ENCODE measurements at places on chromosomes 12 and 14.

GRCh38 chr12:6370994-6371754 lies 4.2 kb downstream of the SCNN1A start:
- DNase-seq: peak; percentile 73

DNA sequence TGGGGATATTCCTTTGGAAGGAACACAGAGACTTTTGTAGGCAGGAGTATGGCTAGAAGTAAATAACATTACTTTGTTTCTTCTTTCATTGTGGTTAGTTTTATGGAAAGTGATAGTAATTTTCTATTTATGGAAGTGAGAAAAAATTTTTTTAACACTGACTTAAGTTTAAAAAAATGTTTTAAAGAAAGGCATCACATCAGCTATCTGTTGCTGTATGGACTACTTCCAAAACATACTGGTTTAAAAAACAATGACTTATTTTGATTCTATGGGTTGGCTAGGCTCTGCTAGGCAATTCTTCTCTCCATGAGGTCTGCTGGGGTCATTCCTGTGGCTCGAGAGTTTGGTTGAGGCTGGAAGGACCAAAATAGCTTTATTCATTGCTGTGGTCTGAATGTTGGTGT lies 31.7 kb upstream of the SLC38A2 start:
- DNase-seq: no peak

DNA sequence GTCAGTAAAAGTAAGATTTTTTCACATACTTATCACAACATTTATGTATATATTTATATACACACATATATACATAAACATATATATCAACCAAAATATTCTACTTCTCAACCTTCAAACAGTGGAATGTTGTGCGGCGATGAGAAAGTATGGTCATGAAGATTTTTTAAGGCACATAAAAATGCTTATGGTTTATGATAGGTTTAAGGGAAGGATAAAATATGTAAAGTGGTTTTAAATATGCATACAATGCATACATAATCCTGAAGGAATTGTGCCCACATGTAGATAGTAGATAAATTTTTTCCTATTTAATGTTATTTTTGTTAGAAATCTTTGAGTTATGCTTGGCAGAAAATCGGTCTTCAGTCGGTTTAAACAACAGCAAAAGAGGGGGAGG lies 182.7 kb downstream of the ANO6 start:
- DNase-seq: no peak

DNA sequence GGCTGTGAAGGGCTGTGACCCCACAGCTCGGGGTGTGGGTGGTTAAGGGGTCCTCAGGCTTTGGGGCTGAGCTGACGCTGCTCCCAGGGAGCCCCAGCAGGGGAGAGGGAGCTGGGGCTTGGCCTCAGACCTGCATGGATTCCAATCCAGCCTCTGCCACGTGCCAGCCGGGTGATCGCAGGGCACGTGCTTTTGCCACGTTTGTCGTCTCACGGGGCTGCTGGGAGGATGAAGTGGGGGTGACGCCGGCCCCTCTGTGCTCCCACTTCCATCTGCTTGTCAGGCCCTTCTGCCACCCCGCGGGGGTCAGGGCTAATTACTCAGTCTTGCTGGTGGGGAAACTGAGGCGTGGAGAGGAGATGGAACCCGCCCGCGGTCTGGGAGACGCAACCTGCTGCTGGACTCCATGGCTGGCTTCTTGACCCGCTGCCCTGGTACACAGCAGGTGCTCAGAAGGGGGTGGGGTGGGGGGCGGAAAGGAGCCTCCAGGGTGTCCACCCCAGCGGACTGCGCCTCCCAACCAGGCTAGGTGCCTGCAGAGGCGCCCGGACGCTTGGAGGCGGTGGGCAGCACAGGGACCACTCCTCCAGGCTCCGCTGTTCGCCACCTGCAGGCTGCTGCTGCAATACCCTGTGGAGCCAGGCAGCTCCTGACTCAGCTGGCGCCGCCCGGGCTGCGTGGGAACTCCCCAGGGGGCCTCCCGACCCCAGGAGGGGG lies 36.4 kb upstream of the PRIMA1 start:
- peak; percentile 24 for DNase-seq

DNA sequence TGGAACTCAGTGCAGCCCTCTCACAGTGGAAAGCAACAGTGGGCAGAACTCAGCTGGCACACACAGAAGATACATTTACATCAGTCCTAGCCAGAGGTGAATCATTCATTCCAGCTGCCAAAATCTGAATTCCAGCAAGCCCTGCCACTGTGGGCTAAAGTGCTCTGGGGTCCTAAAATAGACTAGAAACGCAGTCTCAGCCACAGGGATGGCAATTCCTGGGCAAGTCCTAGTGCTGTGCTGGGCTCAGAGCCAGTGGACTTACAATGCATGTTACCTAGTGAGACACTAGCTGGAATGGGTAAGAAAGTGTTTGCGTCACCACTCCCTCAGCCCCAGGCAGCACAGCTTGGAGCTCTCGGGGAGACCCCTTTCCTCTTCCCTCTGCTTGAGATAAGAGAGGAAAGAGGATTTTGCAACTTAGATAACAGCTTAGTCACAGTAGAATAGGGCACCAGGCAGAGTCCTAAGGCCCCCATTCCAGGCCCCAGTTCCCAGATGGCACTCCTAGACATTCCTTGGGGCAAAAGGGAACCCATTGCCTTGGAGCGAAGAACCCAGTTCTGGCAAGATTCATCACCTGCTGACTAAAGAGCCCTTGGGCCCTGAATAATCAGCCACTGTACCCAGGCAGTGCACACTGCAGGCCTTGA lies 592.9 kb downstream of the FSCB start:
- DNase-seq: no peak

DNA sequence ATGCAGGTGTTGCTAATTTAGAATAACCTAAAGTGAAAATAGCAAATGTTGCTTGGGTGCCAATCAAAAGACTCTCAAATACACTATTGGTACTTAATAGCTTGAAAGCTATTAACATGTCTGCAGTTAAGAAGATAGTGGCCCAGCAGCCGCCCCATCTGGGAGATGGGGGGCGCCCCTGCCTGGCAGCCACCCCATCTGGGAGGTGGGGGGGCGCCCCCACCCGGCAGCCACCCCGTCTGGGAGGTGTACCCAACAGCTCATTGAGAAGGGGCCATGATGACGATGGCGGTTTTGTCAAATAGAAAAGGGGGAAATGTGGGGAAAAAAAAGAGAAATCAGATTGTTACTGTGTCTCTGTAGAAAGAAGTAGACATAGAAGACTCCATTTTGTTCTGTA lies 923.1 kb upstream of the MDGA2 start:
- no peak for DNase-seq

DNA sequence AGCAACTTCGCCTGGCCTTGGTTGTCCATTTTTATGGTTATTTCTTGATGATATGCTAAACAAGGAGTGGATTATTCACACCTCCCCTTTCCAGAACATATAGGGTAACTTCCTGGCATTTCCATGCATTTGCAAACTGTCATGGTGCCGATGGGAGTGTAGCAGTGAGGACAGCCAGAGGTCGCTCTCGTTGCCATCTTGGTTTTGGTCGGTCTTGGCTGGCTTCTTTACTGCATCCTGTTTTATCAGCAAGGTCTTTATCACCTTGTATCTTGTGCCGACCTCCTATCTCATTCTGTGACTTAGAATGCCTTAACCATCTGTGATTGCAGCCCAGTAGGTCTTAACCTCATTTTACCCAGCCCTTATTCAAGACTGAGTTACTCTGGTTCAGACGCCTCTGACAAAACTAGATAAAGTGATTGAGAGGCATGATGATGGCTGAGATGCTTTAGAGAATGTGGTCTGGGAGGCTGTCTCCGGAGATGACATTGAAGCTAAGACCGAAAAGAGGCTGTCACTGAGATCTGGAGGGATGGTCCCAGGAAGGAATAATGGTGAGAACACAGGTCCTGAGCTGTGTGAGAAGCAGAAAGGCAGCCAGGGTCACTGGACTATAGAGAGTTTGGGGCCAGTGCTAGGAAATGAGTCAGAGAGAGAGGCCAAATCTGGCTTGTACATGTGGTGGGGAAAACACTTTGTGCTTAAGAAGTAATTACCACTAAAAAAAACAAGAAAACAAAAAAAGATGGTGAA lies 2.9 kb downstream of the GLT1D1 start:
- DNase-seq: no peak

DNA sequence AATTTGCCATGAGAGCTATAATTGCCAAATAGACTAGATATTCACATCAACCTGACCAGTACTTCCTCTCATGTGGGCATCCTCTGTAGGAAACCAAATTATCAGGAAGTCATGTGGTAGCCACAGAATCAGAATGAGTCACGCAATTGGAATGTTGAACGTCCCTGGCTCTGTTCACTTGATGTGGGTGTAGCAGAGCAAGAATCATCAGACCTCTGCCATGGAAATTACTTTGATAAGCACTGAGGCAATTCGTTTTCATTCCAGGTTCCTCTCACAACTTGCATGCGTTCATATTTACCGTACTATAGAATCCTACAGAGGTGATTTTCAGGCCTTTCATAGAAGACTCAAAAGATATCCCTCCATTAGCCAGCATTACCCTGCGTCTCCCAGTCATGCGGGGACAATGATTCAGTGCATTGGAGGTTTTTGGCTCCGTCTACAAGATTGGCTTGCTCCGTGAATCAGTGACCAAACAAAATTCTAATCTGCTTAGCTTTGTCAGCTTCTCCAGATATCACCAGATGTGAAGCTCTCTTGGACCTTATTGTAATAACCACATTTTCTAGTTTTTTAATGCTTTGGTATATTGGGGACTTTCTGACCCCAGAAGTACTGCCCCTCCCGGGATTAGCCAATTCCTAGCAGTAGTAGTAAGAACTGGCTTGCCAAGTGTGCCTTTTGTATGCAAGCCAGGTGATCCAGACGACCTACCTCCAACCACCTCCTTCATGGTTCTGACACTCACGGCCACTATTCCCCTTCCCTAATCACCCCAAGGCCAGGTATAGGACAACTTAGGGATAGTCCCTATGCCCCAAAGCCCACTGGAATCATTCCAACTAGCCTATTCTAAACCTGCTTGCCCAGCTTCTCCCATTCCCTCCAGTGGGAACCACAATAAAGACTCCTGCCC lies 133.4 kb downstream of the KICS2 start:
- no peak for DNase-seq

GRCh38 chr12:96121271-96121711 lies 72.9 kb upstream of the ELK3 start:
- DNase-seq: no peak

DNA sequence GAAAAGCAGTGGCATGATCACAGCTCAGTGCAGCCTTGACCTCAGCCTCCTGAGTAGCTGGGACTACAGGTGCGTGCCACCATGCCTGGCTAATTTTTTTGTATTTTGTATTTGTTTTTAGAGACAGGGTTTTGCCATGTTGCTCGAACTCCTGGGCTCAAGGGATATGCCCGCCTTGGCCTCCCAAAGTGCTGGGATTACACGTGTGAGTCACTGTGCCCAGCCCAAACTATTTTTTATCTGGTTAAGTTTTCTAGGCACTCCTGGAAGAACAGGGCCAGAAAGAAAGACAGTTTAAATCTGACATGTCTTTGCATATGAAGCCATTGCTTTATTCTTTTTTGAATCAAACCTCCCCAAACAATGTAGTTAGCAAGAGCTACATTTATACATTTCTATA lies 27.5 kb upstream of the PTGR2 start:
- no peak for DNase-seq

DNA sequence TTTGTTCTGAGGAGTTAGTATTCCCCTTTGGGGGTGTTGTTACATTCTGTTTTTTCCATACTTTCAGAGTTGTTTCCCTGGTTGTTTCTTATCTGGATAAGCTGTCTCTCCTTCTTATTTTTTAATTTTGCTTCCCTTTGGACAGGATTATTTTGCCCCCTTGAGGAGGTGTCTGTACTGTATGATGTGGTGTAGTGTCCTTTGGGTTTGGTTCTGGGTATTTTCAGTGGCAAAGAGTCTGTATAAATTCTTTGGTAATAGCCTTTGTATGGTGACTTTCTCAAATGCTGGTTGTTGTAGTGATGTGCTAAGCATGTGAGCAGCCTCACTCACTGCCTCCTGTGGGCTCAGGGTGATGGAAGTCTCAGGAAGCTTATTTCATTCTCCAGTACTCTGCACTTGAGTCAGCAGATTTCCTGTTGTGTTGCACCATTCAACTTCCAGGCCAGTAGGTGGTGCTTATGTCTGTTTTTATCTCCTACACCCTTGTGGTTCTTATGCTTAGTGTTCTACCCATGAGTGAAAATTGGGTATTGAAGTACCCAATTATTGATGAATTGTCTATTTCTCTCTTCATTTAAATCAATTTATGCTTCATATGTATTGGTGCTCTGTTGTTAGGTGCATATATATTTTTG lies 103.3 kb upstream of the PMCH start:
- DNase-seq: no peak

DNA sequence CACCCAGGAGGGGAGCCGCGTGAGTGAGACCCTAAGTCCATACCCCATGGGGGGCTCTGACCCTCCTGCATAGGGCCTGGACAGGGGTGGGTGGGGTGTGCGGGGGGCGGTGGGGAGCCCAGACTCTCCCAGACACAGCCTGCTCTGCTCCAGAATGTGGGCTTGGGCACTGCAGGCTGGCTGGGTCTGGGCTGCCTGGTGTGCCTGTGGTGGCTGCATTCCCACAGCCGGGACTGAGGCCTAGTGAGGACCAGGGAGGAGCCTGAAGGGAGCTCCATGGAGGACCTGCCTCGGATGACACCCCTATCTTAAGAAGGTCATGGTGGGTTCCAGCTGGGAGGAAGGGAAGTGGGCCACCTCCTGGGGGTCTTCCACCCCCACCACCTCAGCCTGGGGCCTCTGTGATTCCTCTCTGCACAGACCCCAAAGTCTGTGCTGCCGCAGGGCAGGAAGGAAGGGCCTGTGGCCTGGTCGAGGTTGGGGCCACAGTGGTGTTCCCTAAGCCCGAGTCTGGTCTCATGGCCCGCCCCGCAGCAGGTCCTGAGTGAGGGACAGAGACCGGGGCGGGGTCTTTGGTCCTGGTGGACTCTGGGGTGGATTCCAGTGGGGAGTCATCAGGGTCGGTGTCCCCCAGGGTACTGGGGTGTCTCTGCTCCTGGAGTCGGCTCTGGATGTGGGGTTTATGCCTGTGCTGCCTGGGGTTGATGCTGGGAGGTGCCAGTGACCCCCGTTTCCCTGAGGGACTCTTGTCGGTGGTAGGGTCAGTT lies 392.3 kb downstream of the TMEM121 start:
- no peak for DNase-seq

DNA sequence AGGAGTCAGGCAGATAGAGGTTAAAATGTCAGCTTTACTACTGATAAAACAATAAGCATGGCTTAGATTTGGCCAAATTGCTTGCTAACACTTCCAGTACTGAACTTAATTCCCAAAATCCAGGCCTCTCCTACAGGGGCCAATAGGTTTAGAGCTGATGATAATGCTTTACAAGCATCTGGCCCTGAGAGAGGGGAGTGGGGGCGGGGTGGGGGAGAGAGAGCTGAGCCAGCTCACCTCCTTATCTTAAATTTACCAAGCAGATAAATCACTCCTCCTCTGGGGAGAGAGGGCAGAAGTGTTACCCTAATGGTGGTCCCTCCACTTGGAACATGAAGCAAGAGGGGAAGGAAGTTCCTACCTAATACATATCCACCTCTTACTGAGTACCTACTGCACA lies 182.2 kb upstream of the CRY1 start:
- DNase-seq: no peak

GRCh38 chr12:92696216-92696615 lies 6.6 kb upstream of the PLEKHG7 start:
- no peak for DNase-seq

Measured in nephron progenitor cell (in vitro differentiated cells).